ENCODE measurements at places on chromosomes 12 and 14.
A peak's percentile ranks its signal among the peaks of the same experiment; 100 is the strongest.

DNA sequence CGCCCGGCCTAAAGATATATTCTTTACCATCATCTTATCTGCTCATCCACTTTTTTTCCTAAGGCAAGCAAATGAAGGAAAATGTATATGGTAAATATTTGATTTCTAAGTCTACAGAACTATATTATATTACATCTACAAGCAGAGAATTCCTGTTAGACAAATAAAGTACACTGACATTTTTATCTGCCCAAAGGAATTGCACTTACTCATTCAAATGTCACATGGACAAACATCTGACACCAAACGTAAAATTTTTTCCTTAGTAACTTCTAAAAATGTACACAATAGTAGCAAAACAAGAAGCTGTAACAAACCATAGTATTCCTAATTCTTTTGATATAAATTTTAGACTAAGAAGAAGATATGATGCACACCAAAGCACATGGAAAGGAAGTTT is 51.0 kb downstream of the SPPL3 start:
- no peak for DNase-seq

GRCh38 chr12:22313963-22314330 is 20.6 kb downstream of the ST8SIA1 start:
- no peak for DNase-seq

DNA sequence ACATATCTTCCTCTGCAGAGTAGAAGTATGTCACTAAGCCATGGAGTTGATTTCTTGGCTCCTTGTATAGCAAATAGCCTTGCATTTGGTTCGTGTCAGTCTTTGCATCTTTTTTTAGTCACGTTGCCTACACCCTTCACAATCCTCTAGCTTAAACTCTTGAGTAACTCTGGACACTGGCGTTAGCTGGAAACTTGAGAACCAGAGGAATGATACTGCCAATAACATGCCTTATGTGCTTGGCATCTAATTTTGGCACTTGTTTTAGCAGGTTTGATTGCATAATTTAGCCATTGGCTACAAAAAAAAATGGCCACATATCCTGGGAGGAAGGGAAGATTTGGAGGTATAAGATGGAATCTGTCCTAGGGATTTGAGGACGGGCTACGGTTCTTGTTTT is 136.2 kb downstream of the ETV6 start:
- no peak for DNase-seq

DNA sequence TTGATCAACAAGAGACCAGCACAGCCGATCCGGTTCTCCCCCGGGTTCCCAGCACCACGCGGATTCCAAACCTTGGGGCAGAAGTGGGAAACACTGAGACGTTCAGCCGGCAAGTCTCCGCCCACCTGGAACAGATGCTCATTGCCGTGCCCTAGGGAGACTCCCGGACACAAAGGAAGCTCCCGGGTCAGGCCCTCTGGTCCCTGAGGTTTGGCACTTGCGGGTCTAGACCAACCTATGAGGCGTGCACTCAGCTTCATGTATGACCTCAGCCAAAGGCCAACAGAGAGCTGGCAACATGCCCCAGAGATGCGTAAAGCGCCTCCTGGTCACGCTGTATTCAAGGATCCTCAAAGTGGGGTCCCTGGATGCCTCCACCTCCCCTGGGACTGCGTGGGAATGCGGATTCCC is 2.5 kb downstream of the RIMBP2 start:
- DNase-seq = no peak

DNA sequence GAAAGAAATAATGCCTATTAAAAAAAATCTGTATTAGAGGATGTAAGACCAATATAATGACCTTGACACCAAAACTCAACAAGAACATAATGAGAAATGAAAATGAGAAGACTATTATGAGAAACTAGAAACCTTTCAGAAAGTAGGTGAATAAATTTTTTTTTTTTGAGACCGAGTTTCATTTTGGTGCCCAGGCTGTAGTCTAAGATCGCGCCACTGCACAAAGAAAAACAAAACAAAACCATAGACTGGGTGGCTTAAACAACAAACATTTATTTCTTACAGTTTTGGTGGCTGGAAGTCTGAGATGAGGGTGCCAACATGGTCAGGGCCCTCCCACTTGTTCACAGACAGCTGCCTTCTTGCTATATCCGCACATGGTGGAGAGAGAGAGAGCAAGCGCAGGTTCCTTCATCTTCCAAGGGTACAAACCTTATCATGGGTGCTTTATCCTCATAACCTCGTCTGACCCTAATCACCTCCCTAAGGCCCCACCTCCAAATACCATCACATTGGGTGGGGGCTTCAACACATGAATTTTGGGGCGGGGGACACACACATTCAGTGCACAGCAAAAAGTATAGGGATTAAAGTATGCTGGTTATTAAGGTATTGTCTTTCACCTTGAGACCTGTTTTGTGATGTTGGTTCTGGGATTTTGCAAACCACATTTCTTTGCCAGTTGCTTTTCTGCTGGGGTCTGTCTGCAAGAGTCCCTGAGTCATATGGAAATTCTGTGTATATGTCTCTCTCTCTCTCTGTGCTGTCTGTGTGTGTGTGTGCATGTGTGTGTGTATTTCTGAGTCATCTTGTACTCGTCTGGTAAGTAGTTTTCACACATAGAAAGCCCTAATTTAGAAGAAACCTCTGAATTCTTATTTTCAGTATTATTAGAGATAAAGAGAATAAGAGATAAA is 26.2 kb downstream of the ZCRB1 start:
- DNase-seq = no peak

DNA sequence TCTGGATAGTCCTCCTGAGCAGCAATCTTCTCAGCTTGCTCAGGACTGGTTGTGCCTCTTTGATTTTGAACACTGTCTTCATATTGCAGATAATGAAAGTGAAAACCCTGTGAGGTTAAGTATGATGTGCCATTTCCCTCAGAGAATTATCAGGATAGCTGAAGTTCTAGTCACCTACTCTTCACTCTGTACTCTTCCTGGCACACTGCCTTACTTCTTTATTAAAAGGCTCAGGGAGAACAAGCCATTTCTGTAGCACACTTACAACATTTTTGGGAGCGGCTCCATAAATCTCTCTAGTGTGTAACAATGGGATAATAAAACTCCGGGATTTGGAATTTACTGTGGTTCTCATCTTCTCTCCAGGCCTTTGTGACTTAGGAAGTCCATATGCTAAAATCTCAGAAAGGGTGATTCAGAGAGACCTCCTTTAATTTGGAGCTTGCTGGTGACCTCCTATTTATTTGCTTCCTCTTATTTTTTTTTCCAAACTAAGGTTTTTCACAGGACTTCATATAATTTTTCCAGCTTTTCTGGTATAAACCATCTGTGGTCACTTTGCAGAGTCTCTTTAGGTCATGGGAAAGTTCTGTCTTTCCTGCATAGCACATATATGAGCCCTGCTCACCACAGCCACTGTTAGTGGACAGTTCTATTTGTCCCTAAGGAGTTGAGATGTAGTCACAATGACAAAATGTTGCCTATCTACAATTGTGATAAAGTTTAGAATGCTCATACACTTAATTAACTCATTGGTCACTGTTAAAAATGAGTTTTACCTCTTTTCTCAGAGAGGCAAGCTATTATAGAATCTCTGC is 53.5 kb upstream of the LDHB start:
- no peak for DNase-seq

DNA sequence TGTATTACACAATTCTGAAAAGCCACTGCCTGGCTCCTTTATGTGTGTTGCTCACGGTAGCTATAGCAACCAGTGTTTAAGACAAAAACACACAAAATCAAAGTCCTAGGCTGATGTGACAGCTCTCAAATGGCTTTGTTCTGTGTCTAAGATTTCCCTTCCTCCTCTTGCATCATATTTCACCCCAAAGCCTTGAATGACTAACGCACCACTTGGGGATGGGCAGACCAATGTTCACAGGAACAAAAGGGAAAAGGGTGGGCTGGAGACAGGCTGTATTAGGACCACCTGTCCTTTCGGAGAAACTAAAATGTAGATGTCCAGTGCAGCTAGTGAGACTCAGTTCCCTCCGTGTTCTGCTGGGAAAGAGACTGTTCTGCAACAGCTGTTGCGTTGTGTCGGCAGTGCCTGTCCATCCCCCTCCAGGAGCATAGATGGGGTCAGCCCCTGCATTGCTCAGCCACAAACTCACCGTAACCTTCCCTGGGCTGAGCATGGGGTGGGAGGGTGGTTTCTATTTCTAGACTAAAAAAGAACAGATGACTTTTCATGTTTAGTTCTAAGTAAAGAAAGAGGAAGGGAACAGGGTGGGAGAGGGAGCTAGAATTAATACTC is 26.8 kb upstream of the DAAM1 start:
- DNase-seq = peak; percentile 55

All from inflammatory macrophage treated with lipopolysaccharide for 4 hours (primary cell).